ENCODE measurements at places on chromosomes 6 and 20. TPM values are rescaled to one million over a fixed set of nuclear protein-coding genes. Genes with fewer than 3 reads are reported as not detected.

Gene CRISP3
- not detected for total RNA-seq

Gene TSPO2
- total RNA-seq, result not detected

Gene RIMS1
- 3.2 TPM for total RNA-seq

Gene CDH4
- 0.70 TPM for total RNA-seq
